Ascending aorta (tissue), 2 donors: ENCODE measurements at places on chromosomes 2 and 18. TPM values are rescaled to one million over a fixed set of nuclear protein-coding genes. Genes with fewer than 3 reads are reported as not detected.

The GREB1 gene
- 5.9 TPM for total RNA-seq

The STK39 gene
- total RNA-seq = 7.5 TPM

The NOSTRIN gene
- total RNA-seq = 7.8 TPM

The SCYGR4 gene
- total RNA-seq = not detected

The TFCP2L1 gene
- 5.5 TPM for total RNA-seq

The SCN9A gene
- 5.5 TPM for total RNA-seq

The CRACDL gene
- 51.9 TPM for total RNA-seq

The GBX2 gene
- total RNA-seq = not detected

The CASP10 gene
- total RNA-seq = 7.8 TPM

The MYCN gene
- total RNA-seq = not detected

The DCDC2C gene
- 2.4 TPM for total RNA-seq

The ALPP gene
- total RNA-seq = not detected

The DRC1 gene
- not detected for total RNA-seq

The LONRF2 gene
- 7.6 TPM for total RNA-seq

The BOLL gene
- not detected for total RNA-seq

The SERPINB7 gene
- total RNA-seq = not detected

The CD28 gene
- 4.0 TPM for total RNA-seq

The FMNL2 gene
- total RNA-seq = 12.0 TPM

The PELI1 gene
- 140 TPM for total RNA-seq

The LBH gene
- 116 TPM for total RNA-seq

The FAM237A gene
- total RNA-seq = not detected

The L3MBTL4 gene
- total RNA-seq = not detected

The IL36B gene
- total RNA-seq = not detected

The PPP1R1C gene
- total RNA-seq = not detected

The CD8A gene
- total RNA-seq = 17.7 TPM

The DSG1 gene
- not detected for total RNA-seq

The GAL3ST2 gene
- total RNA-seq = not detected

The ANKRD30BL gene
- total RNA-seq = not detected

The KCNK3 gene
- total RNA-seq = 7.2 TPM

The KRTCAP3 gene
- total RNA-seq = not detected
